PC-9 (cell line): ENCODE measurements at places on chromosomes 1 and 21. TPM values are rescaled to one million over a fixed set of nuclear protein-coding genes. Genes with fewer than 3 reads are reported as not detected.

The ZNF695 gene
- 9.5 and 9.8 TPM in 2 replicates for total RNA-seq

The S100A8 gene
- not detected in 2 replicates for total RNA-seq

The SRM gene
- 50.3 and 55.3 TPM in 2 replicates for total RNA-seq

The USP1 gene
- 42.1 and 50.3 TPM in 2 replicates for total RNA-seq

The KCNA2 gene
- total RNA-seq, result not detected in 2 replicates

The GSTM2 gene
- 9.3 and 10.2 TPM in 2 replicates for total RNA-seq

The SLAMF1 gene
- not detected in 2 replicates for total RNA-seq

The OR10J1 gene
- not detected in 2 replicates for total RNA-seq

The SELP gene
- not detected in 2 replicates for total RNA-seq

The SH2D5 gene
- 1.1 and 1.5 TPM in 2 replicates for total RNA-seq

The HCN3 gene
- 6.6 and 7.5 TPM in 2 replicates for total RNA-seq

The SPRR1A gene
- total RNA-seq, result not detected in 2 replicates

The CFAP57 gene
- total RNA-seq, result 1.6 and 1.7 TPM in 2 replicates

The S100A2 gene
- 145 and 147 TPM in 2 replicates for total RNA-seq

The CLCNKB gene
- total RNA-seq, result 1.1 and 1.9 TPM in 2 replicates

The CYB561D1 gene
- 11.6 and 11.7 TPM in 2 replicates for total RNA-seq

The TCHHL1 gene
- total RNA-seq, result not detected in 2 replicates

The NCF2 gene
- 54.3 and 65.5 TPM in 2 replicates for total RNA-seq

The FCN3 gene
- total RNA-seq, result not detected in 2 replicates

The TACSTD2 gene
- 489 and 702 TPM in 2 replicates for total RNA-seq

The LMX1A gene
- not detected in 2 replicates for total RNA-seq
